ENCODE measurements at places on chromosomes 3 and 15.

DNA sequence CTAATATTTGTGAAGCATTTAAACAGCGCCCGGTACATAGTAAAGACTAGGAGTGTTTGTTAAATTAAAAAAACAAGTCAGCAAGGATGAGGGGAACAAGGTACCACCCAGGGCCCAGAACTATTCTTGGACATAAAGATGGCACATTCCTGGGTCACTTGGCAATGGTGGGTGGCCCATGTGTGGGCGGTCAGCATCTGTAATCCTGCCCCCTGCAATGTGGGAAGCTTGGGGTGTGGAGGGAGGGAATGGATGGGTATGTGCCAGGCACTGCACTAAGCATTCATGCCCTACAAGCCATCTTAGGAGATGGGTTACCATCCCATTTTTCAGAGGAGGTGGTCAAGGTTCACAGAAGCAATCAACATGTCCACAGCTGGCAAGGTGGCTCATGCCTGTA, 7.3 kb upstream of the C15orf39 start:
- peaks cover 16% of the 10 kb centered on the region for H3K4me1 ChIP-seq
- no peak overlapping the region for H3K27ac ChIP-seq
- no peak for DNase-seq
- H3K4me3 ChIP-seq: no peak overlapping the region

GRCh38 chr3:42070524-42070923, 20.6 kb upstream of the TRAK1 start:
- DNase-seq: no peak
- no peak overlapping the region for H3K27ac ChIP-seq
- H3K36me3 ChIP-seq: peaks cover 1% of the 10 kb centered on the region
- no peaks in the 10 kb centered on the region for H3K27me3 ChIP-seq
- H3K4me1 ChIP-seq: peaks cover 3% of the 10 kb centered on the region

GRCh38 chr3:1600700-1601418, 497.8 kb upstream of the CNTN4 start:
- H3K4me3 ChIP-seq: no peak overlapping the region
- H3K4me1 ChIP-seq: no peaks in the 10 kb centered on the region
- H3K27ac ChIP-seq: no peak overlapping the region
- DNase-seq: no peak

DNA sequence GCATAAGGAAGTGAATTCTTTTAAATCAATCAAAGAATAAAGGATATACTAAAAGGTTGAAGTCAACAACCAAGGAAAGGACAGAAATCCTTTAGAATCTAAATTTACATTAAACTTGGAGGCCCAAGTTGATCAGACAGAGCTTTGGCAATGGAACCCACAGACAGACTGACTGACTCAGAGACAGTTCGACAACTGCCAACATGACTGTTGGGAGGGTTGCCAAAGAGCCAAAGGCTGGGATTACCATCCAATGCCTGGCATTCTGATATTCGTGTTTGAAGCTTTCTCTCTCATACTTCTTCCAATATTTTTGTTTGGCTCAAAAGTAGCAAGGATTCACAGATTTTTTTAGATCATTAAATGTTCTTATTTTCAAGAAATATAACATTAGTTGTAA, 406.1 kb downstream of the PLCL2 start:
- H3K4me3 ChIP-seq: no peak overlapping the region
- no peak overlapping the region for H3K27ac ChIP-seq
- no peaks in the 10 kb centered on the region for H3K36me3 ChIP-seq

GRCh38 chr3:175176556-175176955, 317.4 kb downstream of the NAALADL2 start:
- no peak for DNase-seq
- H3K4me3 ChIP-seq: no peak overlapping the region
- H3K27ac ChIP-seq: no peak overlapping the region
- no peaks in the 10 kb centered on the region for H3K4me1 ChIP-seq

GRCh38 chr3:99656624-99657023, 18.2 kb downstream of the COL8A1 start:
- H3K4me1 ChIP-seq: no peaks in the 10 kb centered on the region
- H3K27me3 ChIP-seq: no peaks in the 10 kb centered on the region
- no peak overlapping the region for H3K4me3 ChIP-seq
- no peak overlapping the region for H3K27ac ChIP-seq

- peak; percentile 42 for DNase-seq
- H3K4me1 ChIP-seq: no peaks in the 10 kb centered on the region
- no peak overlapping the region for H3K27ac ChIP-seq
- H3K36me3 ChIP-seq: no peaks in the 10 kb centered on the region
- peaks cover 16% of the 10 kb centered on the region for H3K27me3 ChIP-seq
Measured at GRCh38 chr3:126147147-126147931, 33.0 kb downstream of the ALDH1L1 start.

- peaks cover 41% of the 10 kb centered on the region for H3K4me1 ChIP-seq
- peaks cover 13% of the 10 kb centered on the region for H3K36me3 ChIP-seq
- H3K27ac ChIP-seq: no peak overlapping the region
- no peaks in the 10 kb centered on the region for H3K27me3 ChIP-seq
Measured at GRCh38 chr15:81281766-81282605, 42.0 kb downstream of the STARD5 start.

GRCh38 chr15:100753503-100753902, 126.1 kb upstream of the ALDH1A3 start:
- H3K4me1 ChIP-seq: no peaks in the 10 kb centered on the region
- no peak overlapping the region for H3K4me3 ChIP-seq
- no peaks in the 10 kb centered on the region for H3K36me3 ChIP-seq

DNA sequence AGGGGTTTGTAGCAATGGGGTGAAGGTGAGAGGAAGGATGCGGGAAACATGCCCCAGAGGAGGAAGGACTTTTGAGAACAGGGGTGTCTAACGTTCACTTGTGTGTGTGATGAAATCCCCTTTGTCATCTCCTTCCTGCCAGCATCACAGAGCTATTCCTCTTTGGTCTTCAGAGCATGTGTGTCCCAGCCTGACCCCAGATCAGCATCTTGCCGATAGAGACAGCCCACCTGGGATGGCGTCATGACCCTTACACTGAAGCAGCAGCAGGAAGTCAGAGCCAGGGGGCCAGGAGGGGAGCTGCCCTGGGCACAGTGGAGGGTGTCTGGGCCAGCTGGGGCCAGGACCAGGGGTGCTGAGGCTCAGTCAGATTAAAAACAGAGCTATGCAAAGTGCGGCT, 29.9 kb upstream of the GRIP2 start:
- H3K4me1 ChIP-seq: peaks cover 10% of the 10 kb centered on the region
- no peaks in the 10 kb centered on the region for H3K27me3 ChIP-seq
- no peak overlapping the region for H3K4me3 ChIP-seq
- no peaks in the 10 kb centered on the region for H3K36me3 ChIP-seq
- no peak overlapping the region for H3K27ac ChIP-seq

DNA sequence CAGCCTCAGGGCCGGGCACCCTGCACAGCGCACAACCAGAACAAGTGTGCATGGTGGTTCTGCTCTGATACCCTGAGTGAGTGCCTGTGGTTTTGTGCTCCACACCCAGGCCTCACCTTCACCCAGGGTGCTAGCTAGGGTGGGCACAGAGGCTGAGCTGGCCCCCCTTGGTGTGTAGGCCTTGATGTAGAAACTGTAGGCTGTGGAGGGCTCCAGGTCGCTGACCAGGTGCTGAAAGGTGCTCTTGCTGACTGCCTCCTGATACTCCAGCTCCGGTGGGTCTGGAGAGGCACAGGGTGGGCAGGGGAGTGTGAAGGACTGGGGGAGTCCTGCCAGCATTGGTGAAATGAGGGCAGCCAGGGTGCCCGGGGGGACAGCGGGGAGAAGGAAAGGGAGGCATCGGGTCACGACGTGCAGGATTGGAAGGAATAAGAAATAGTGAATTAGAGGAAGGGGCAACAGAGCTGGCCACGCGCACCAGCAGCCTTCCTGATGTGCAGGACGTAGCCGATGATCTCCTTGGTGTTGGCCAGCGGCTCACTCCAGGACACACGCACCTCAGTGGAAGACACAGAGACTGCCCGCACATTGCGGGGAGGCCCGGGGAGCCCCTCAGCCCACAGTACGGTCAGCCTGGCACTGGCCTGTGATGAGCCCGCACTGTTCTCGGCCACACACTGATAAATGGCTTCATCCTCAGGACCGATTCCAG, 26.6 kb downstream of the RNU5B-1 start:
- peaks cover 4% of the 10 kb centered on the region for H3K27me3 ChIP-seq
- no peak overlapping the region for H3K27ac ChIP-seq
- no peaks in the 10 kb centered on the region for H3K36me3 ChIP-seq
- no peak overlapping the region for H3K4me3 ChIP-seq
- H3K4me1 ChIP-seq: no peaks in the 10 kb centered on the region
- DNase-seq: no peak
